ENCODE measurements at places on chromosomes 4 and X. TPM values are rescaled to one million over a fixed set of nuclear protein-coding genes. Genes with fewer than 3 reads are reported as not detected.
A peak's percentile ranks its signal among the peaks of the same experiment; 100 is the strongest.

The MID2 gene
- 9.4 TPM for total RNA-seq

The AFP gene
- total RNA-seq = 0.25 TPM

The CCDC110 gene
- 1.0 TPM for total RNA-seq

The MXRA5 gene
- total RNA-seq = 131 TPM

The UGDH gene
- total RNA-seq = 76.2 TPM

The CLDN22 gene
- total RNA-seq = not detected

The NDNF gene
- 8.6 TPM for total RNA-seq

The CCKAR gene
- total RNA-seq = not detected

The ABLIM2 gene
- 2.7 TPM for total RNA-seq

The PAGE1 gene
- total RNA-seq = not detected

The MTTP gene
- 0.75 TPM for total RNA-seq

The ACE2 gene
- 0.59 TPM for total RNA-seq

The HTRA3 gene
- 27.9 TPM for total RNA-seq

GRCh38 chr4:1043651-1044468 lies 32.4 kb downstream of the FGFRL1 start:
- DNase-seq = peak; percentile 64

GRCh38 chr4:121373841-121374240 lies 7.0 kb downstream of the QRFPR start:
- DNase-seq = no peak

GRCh38 chrX:123878252-123878721 lies 18.4 kb downstream of the XIAP start:
- DNase-seq = no peak

DNA sequence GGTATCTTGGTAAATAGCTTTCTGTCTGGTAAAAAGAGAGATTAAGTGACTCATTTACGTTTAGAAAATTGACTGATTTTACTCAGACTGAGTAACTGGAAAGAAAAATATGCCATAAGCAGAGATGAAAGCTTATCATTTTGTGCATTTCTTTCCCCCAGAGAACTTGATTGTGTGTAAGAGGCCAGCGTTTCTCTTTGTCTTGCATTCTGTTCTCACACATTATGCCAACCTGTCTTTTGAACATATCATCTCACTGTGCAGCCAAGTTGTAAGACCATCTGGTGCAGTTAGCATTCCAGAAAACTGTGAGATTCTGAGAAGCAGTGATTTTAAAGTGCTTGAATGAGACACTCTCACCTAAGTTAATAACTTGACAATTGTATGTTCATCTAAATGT lies 651.3 kb downstream of the TECRL start:
- DNase-seq = no peak

DNA sequence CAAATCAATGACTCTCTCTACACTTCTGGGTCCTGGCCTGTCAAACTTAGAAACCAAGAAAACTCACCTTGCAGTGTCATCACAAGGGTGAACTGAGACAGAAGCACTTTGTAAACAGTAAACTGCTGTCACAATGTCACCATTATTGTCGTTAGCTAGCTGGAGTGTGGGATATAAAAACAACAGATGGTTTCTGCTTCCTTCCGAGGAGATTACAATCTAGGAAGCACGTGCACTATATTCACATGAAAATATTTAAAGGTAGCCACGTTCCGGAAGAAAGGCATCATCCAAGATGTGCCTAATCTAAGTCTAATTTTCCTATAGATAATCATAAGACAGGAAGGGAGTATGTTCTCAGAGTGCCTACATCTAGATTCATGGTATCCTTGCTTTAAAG lies 64.7 kb upstream of the ACSL1 start:
- DNase-seq = no peak

DNA sequence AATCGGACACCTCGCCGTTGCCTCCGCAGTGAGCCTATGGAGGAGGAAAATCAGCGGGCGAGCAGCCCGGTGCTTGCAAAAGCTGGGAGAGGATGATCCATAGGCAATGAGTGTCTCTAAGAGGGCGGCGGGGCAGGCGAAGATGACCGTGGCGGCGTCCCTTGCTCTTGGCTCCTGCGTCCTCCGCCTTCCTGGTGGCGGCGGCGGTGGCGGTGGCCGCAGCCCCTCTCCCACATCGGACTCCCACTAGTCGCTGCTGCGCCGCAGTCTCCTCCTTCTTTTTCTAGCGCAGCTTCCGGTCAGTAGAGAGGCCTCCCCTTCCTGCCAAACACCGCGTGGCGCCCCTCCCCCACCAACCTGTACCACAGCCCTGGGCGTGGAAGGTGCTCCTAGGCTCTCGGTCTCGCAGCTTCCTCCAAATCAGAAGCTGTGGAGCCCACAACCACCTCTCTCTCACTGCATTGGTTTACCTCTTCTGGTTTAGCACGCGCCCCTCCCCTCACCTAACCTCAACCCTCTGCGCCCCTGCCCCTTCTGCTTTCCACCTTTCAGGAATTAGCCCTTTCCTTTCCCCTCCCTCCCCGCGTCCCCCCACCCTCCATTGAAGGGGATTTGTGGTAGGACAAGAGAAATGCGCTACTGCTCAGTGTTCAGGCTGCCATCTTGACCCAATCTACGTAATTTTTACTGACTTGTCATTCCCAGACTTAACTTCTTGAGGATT lies at the start of gene SPIN3:
TSS of gene SPIN3 (minus strand) at position 271 of the 724 bp plus-strand sequence. CDS start 594 bp downstream, outside the sequence.
- DNase-seq = peak; percentile 78

- no peak for DNase-seq
Observed at GRCh38 chr4:165201806-165202205, 5.6 kb upstream of the KLHL2 start.

DNA sequence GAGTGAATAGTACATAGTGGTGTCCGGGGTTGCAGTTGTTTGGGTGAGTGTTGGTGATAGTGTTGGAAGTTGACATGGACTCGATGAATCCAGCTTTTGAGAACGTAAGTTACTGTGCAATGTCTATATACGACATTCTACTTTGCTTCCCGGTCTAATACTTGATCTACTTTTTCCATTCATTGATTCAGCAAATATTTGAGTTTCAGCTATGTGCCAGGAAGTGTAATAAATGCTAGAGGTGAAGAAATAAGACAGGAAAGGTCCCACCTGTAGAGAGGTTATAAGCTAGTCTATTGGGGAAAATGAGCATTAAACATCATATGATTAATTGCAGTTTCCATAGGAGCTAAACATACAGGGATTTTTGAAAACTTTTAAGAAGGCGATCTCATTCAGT lies 22.2 kb upstream of the MAGEC3 start:
- no peak for DNase-seq

DNA sequence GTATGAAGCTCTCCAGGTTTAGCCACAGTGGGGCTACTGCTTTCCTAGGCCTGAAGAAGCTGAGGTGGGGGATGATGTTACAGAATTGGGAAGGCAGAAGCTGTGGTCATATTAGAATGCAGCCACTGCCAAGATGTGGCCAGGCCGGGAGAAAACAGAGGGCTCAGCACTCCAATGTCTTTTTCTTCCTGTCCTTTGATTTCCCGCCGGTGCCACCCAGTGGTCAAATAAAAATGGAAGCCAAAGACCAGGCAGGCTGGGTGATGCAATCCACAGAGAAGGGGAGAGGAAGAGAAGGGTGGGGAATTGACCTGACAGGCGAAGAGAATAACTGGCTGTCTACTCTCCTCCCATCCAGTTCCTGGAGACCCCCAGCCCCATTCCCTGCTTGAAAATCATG lies 94.9 kb upstream of the SHISA3 start:
- DNase-seq = no peak

DNA sequence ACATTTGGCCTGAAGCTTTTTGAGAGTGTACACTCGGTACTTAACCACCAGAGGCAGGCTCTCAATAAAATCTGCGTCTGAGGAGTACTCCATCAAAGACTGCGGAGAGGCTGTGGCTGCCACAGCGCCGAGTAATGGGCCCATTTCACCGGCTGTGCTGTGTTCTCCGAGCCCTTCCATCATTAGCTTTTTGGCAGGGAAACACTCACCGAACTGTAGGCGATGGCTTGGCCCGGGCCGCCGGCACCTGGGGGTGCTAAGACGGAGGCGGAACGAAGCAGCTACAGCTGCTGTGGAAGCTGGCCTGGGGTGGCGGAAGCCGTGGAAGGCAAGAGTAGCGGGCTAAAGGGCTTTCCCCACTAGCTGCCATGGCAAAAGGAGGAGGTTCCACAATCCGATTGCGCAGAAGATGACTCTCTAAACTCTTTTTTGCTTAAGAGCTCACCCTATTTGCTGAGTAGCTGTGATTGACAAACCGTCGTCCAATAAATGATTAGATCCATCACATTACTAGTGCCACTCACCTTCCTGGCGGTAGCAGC lies 48.5 kb upstream of the PABPC1L2A start:
- no peak for DNase-seq

DNA sequence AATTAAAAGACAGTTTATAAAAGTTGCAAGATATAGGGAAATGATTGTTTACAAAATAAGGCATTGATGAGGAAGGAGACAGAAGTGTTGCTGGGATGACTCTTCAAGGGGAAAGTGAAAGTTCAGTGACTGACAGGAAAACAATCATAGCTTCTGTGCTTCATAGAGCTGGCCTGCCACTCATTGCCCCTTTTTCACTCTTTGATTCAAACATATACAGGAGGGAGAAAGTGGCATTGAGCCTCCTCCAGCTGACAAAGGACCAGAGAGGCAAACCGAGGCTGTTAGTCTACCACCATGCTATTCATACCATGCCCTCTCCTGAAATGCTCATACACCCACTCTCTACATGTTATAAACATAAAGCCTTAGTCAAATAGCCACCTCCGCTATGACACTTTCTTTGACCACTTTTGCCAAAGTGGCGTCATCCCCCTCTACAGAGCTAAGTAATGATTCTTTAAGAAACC lies 79.2 kb upstream of the ATOH1 start:
- no peak for DNase-seq

DNA sequence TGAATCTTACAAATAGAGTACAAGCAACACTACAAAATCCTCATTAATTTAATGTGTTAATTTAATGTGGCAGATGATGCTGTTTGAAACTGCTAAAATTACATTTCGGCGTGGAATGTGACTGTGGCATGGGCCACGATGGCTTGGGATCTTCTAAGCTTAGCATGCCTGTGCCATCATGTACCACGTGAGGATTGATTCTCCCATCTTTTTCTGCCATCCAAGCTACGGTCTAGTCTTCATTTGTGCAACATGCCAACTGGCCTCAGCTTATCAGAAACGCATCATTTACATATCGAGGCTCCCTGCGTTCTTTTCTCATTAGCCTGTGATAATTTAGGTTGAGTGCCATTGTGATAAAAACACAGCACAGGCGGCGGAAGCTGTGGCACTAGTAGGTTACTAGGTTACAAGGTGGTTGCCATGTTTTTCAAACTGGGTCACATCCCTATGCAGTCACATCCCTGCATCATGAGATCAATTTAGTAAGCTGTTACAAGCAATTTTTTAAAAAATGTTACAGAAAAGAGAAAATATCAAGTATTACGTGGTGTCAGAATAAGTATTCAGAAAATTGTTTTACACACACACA lies 189.9 kb upstream of the RBPJ start:
- no peak for DNase-seq

DNA sequence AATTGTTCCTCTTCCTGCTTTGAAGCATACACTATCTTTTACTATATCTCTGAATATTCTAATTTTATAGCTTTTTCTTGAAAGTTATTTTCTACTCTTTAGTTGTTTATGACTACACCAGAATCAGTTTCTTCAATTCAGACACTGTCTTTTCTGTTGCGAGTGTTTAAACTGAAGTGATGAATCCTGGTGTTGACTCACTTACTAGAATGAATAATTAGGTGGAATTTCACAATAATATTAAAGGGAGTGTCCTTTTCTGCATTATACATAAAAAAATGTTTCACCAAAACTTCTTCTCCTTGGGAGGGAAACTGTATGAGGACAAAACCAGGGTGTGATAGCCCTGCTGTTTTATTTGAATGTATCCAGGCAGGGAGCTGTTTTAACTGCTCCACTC lies 1383.1 kb downstream of the C4orf33 start:
- no peak for DNase-seq

DNA sequence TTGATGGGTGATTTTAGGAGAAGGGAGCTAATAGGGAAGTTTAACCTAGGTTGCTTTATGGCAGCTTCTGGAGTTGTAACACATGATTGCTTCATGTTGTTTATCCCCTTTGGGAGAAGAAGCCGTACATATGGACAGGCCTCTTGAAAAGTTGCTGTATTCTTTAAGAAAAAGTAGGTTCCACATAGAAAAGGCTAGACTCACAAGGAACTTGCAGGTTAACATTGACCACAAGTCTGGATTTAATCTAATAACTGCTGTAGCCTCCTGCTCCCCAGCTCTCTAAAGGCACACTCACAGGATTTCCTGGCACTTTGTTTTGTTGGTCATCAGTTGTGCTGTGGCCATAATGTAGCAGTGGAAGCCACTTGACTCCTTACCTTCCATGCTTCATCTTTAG lies 19.7 kb downstream of the FNIP2 start:
- no peak for DNase-seq

DNA sequence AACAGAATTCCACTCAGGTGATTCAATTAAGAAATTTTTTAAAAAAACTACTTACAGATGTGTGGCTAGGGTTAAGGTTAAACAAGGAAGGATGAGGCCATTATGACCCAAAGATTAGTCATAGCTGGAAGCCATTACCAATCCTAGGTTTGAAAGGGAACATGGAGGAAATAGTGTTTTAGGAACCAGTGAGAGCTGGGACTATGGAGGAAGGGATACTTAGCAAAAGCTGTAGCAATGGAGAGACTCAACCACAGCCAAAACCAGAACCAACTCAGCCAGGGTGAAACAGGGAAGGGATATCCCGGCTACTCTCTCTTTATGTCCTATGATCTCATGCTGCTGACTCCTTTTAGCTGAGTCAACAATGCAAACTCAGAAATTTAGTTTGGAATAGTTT lies 148.6 kb upstream of the CNKSR2 start:
- DNase-seq = no peak

- DNase-seq = no peak
Observed at GRCh38 chr4:40514497-40514951, 115.1 kb downstream of the RBM47 start.

DNA sequence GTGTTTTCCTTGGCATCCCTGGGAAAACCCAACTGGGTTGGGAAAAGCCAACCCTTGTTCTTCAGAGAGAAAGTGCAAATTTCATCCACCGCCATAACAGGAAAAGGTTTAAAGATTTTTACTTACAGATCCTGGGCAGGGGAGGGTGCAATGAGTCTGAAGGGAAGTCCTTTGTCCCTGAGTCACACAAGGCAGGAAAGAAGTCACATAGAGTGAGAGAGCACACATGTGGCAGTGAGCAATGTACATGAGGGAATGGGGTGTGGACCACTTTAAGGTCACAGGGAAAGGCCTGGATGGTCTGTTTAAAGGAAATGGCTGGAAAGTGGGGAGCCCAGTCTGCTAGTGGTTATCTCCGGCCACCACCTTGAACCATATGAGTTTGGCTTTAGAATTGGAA lies 248.9 kb downstream of the HS3ST1 start:
- no peak for DNase-seq

- DNase-seq = no peak
Observed at GRCh38 chr4:44740201-44740600, 13.8 kb upstream of the GNPDA2 start.

DNA sequence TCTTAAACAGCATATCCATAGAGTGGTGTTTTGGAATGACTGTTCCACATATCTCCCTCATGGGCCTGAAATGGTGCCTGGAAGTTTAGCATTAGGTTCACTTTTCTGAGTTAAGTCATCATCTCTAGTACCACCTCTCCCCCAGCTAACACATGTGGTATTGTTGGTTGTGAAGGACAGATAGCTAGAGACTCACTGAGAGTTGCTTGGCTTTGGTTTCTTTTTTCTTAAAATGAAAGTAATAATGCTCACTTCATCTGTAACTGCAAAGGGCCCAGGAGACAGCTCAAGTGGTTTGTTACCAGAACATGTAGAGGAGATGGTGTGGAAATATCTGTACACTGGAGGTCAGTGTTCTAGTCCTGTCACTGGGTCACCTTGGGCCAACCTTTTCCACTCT lies 90.9 kb downstream of the EFNB1 start:
- DNase-seq = no peak

- DNase-seq = no peak
Observed at GRCh38 chrX:133649651-133650050, 234.4 kb upstream of the GPC4 start.

Data from mesothelial cell of epicardium (in vitro differentiated cells).